ENCODE measurements at places on chromosomes 7 and 10.
A peak's percentile ranks its signal among the peaks of the same experiment; 100 is the strongest.

DNA sequence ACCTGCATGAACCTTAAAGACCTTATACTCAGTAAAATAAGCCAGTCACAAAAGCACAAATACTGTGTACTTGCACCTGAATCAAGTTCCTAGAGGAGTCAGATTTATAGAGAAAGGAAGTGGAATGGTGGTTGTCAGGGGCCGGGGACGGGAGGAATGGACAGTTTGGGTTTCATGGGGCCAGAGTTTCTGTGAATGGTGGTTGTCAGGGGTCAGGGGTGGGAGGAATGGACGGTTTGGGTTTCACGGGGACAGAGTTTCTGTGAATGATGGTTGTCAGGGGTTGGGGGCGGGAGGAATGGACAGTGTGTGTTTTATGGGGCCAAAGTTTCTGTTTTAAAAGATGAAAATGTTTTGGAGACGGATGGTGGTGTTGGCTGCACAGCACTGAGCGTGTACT is 260.0 kb upstream of the MKI67 start:
- no peak for DNase-seq

DNA sequence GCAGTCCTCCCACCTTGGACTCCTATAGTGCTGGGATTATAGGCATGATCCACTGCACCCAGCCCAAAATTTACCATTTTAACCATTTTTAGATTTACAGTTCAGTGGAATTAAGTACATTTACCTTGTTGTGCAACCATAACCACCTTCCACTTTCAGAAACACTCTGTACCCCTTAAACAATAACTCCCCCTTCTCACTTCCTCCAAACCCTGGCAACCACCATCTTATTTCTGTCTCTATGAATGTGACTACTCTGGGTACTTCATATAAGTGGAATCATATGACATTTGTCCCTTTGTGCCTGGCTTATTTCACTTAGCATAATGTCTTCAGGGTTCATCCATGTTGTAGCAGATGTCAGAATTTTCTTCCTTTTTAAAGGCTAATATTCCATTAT is 33.6 kb downstream of the SUFU start:
- no peak for DNase-seq

GRCh38 chr7:131602994-131603372 is 46.6 kb upstream of the PODXL start:
- no peak for DNase-seq

DNA sequence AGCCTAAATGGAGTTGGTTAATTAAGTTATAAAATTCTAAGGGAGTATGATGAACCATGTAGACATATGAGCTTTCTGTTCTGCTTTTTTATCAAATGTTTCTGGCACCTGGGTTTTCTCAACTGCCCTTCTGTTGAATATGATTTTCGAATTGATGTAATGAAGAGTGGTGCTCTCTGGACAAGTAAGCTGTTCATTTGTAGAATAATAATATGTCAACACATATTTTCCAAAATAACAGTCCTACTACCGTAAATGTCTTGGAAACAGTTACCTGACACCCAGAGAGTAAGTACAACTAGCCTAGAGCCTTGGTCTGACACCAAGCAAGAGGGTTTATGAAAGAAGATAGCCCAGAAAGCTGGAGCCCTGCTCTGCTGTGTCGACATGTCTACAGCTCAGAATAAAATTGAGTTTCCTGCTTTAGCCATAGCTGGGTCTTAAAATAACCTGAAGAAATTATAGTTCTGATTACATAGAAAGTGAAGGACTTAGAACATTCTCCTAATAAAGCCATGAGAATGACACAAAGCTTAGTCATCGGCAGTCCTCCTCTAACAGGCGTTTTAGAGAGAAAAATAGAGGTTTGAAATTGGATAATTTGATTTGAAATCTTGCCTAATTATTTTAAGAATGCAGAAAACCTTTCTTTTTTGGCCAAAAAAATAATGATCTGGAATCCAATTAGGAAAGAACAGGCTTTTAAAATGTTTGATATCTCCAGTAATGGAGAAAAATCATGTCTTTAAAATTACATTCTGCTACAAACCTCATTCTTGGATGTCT is 25.1 kb downstream of the HDAC9 start:
- DNase-seq = no peak

GRCh38 chr10:131772441-131772840 is 128.4 kb upstream of the PPP2R2D start:
- no peak for DNase-seq

- no peak for DNase-seq
Observed at GRCh38 chr7:27532314-27532713, 130.4 kb downstream of the HIBADH start.

DNA sequence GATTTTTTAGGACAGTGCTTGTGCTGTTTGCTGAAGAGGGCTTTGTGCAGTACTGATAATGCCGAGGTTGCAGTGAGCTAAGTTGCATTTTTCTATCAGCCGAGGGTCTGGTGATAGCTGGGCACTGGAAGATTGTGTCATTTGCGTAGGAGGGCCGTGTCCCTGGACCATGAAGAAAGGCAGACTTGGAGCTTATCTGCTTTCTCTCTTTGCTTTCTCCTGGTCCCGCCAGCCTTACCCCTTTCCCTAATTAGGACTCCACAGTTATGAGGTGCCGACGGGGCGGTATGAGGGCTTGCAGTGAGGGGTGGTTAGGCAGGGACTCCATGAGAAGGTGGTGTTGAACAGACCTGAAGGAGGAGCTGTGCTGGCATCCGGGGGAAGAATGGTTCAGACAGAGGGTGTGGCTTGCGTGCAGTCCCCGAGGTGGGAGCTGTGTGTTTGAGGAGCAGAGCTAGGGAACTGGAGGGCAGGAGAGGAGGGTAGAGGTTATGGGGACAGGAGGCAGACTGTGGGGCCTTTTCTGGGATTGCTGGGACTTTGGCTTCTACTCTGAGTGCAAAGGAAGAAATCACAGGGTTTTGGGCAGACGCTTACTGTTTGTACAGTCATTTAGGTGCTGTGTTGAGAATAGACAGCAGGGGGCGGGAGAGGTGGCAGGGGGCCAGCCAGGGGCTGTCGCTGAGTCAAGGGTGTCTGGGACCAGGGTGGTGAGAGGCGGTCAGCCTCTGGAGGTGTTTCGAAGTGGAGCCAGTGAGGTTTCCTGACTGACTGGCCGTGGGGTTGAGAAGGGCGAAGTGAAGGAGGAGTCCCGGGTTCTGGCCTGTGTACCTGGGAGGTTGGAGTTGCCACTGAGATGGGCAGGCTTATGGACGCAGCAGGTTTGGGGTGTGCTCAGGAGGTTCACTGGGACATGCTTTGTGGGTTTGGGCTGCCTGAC is 43.4 kb downstream of the PRF1 start:
- DNase-seq = peak; percentile 55

GRCh38 chr7:41892356-41893100 is 189.6 kb upstream of the INHBA start:
- no peak for DNase-seq

DNA sequence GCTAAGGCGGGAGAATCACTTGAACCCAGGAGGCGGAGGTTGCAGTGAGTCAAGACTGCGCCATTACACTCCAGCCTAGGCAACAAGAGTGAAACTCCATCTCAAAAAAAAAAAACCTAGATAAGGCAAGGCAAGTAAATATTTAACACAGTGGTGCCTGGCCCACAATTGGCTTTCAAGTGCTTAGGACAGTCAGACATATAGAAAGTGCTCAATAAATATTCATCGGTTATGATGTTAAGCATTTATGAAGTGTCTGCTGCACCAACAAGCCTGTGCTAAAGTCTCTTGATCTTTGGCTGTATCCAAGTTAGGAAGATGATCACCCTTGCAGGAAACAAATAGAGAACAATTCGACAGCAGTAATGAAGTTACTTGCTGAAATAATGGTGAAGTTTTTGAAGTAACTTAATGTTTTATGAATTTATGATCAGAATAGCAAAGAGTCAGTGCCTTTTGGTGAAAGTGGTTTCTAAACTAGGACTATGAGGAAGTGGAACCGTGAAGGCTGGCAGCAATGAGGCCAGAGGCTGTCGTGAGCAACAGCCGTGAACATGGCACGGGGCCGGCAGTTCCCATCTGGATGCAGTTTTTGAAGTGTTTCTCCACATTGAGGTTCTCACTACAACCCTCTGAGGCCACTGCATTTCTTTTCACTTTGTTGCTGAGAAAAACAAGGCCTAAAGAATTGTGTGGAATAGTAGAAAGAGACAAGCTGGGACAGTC is 48.1 kb upstream of the GATA3 start:
- DNase-seq = no peak

GRCh38 chr7:99881370-99881769 is 4.5 kb upstream of the OR2AE1 start:
- no peak for DNase-seq

DNA sequence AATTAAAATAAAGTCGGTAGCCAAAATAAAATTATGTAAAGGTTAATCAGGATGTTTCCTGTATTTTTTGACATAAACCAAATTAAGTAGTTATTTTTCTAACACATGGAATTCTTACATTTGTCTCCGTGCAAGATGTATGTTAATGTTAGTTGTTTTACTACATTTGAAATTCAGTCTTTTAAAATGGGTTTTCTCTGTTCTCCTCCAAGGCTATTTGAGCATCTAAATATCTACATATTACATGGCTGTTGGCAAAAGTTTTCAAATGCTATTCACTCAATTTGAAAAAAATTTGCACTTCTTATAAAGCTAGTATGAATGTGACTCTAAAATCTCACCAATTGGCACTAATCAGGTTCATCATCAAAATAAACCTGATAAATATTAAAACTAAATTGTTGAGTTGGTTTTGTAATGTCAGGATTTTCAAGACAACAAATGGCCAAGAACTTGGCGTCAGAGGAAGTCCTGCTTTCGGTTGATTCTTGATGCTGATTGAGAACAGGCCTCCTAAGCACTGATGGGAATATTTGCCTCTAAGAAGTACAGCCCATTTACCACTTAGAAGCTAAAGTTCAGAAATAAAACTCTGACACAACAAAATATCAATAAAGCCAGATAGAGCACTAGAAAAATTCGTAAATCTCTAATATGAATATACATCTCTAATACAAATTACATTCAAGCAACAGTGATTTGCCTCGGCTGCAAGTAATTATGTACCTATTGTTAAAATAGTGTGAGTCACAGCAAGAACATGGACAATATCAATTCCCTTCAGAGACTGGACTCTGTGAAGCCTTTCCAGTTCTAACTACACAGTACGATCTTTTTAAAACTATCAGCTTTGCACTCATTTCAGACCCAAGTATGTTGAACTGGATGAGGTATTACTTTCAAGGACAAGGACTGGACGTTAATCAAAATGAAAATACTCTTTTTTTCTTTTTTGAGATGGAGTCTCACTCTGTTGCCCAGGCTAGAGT is 733.1 kb upstream of the C7orf33 start:
- DNase-seq = no peak

DNA sequence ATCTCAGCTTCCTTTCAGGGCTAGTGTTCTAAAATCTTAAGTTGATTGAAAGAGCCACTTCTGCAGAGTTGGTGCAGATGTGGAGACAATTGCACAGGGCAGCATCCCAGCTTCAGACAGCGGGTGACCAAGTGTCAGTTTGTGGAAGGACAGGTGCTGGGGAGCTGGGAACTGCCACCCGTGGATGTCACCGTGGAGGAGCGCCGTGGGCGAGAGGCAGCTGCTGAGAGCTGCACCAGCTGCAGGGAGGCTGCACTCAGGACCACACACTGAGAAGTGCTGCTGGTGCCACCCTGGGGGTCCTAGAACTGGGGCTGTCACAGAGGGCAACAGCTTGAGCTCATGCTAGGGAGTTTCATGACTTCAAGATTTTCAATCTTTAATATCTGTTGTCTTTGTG is 543.0 kb upstream of the FZD8 start:
- no peak for DNase-seq

- no peak for DNase-seq
Observed at GRCh38 chr7:11141541-11141940, 167.9 kb downstream of the PHF14 start.

DNA sequence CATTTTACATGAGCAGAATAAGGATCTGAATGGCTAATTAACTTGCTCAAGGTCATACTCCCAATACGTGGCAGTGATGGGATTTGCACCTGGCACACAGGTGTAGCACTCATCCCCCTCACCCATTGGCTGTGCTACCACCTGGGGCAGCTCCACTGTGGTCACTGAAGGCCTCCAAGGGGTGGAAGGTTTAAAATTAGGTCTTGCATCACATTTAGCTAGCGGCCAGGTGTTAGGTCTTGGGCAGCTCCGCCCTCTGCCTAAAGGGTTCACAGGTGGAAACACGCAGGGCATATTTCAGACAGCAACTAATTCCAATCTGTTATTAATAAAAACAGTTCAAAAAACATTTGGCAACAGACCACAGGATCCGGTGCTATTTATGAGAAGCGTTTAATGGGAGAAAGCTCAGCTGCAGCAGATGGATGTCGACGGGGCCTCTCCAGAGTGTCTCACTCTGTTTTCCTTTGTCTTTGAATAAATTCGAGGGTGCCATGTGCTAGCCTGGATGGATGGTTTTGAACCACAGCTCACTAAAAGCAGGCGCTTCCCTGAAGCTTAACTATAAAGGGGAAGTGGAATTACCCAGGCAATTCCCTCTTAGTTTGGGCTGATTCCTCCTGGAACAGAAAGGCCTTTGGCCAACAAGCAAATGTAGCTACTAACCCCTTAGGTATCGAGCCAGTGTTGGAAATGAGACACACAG is 1017.6 kb downstream of the TYW1 start:
- no peak for DNase-seq

DNA sequence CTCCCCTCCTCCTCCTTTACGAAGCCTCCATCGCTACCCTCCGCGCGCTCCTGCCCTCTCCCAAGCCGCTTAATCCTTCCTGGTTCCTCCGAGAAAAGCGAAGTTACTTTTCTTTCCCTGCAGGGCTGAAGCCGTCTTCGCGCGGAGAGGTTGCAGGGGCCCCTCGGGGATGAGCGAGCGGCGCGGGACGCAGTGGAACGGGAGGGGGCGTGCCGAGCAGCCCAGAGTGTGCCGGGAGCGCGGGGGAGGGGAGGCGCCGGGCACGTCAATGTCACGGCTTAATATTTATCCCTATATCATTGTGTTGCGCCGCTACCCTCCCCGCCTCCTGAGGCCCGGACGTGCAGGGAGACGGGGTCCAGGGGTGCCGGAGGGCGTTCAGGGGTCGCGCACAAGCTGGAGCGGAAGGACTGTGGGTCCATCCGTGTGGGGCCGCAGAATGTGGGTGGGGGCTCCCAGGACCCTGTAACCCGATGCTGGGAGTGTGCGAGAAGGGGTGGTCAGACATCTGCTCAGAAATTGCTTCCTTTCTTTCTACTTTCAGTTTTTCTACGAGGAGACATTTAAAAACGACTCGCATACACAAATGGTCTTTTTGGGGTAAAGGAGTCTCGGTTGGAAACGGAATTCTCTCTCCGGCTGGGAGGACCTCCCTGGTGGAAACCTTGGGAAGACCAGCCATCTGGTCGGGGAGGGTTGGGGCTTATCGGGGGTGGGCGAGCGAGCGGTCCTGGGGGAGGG is 2.4 kb downstream of the CDK6 start:
- peak; percentile 83 for DNase-seq

Data from Jurkat, Clone E6-1 (cell line).